ENCODE measurements at places on chromosomes 1 and 21. TPM values are rescaled to one million over a fixed set of nuclear protein-coding genes. Genes with fewer than 3 reads are reported as not detected.

SPRR4 gene
- total RNA-seq = 17.7 TPM

DNA sequence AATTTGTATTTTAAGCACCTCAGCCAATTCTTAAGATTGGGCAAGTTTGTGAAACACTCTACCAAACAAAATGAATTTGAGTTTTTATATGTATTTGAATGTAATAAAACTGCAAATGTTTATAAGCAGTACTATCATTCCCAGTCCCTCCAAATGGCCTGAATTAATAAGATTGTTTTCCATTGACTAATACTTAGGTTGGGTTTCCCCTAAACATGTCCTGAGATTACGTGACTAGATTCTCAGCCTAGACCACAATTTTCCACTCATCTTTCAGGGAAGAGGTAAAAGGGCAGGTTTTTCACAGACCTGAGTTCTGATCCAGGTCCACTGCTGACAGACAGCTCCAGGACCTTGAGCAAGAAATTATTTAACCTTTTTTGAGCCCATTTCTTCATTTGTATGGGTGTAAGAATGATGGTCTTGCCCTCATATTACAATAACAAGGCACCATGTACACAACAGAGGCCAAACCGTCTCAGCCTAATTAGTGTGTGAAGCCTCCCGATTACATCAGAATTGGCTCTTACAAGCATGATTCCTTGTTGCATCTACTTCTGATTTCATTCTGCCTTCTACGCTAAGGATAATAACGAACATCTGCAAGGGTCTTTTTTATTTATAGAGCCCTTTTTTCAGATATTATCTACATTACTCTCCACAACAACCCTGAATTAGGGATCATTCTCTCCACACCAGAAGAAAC is 51.2 kb downstream of the BEND5 start:
- DNase-seq = peak; percentile 16

DNA sequence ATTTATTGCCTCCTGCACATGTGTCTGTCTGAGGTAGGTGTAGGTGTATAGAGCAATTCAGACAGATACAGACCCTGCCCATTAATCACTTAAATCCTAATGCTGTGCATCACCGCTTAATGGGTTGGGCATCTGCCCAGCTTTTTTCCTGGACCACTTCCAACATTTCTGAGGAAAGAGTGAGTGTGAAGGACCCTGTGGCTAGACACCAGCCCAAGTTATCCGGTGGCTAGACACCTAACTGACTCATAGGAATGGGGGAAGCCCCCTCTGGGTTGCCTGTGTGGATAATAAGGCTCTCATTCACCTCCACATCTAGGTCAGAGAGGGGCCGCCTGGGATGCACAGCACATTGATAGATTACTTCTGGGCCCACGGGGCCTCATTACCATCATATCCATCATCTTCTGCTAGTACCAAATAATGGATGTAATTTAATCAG is 121.1 kb upstream of the RAVER2 start:
- no peak for DNase-seq

DNA sequence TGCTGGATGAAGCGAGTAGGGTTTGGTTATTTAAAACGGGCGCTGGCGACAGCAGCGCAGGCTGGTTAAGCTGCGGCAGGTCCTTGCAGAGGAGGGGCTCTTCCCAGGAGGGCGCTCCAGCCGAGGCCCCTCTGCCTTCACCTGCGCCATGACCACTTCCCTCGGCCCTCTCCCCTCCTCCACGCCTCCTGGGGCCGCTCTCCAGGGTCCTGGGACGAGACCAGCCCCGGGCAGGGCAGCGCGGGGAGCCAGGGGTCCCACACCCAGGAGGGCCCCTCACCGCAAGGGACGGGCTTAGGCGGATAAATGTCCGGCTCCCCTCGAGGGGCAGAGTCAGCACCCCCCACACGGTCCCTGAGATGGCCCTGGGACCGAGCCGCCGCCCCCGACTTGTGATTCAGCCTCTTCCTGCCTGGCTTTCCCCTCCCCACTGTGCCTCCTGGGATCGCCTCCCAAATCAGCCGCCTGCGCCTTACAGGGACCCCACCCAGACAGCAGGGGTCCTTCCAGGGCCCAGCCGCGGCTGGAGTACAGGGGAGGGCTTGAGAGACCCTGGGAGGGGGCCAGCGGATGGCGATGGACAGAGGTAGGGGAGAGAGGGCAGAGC is 380.7 kb downstream of the MATN1 start:
- no peak for DNase-seq
